ENCODE measurements at places on chromosomes 1 and 21.

DNA sequence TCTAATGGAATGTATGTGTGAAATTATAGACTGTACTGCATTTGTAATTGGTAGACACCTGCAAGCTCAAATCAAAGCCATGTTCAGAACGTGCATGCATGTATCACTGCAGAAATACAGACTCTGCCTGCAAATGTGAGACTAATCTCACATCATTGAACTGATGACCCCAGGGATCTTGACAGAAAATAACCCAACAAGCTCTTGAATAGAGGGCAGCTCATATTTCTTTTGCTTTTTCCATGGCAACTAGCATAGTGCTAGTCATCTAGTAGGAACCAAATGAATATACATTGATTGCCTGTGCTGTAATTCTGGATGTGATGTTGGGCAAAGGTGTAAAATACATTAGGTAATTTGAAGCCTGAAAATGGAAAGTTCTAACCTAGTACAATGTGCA lies 62.4 kb downstream of the PTPRC start:
- no peak for DNase-seq

GRCh38 chr1:203117611-203118575 lies 9.6 kb upstream of the ADORA1 start:
- no peak for DNase-seq

GRCh38 chr1:199959033-199959774 lies 68.3 kb upstream of the NR5A2 start:
- DNase-seq, result no peak

GRCh38 chr1:242128951-242129502 lies 130.1 kb upstream of the MAP1LC3C start:
- no peak for DNase-seq

DNA sequence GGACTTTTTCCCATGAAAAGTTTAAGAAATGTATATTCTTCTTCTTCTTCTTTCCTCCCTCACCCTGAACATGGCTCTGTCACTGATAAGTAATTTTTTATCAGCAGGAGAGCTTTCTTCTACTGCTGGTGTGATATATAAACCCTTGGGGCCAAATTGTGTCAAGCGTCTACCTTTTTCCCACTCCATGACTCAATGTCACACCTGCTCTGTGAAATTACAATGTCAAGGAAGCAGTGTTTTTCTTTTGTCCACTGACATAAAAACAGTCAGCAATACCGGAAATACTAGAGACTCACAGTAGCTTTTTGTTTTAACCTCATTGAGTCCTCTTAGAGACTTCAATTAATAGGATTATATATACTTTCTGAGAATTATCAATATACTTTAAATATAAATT lies 416.2 kb upstream of the ADGRL4 start:
- DNase-seq, result no peak

- DNase-seq, result peak; percentile 3
These were observed 18.5 kb downstream of the PLA2G2D start for GRCh38 chr1:20100632-20101355.

- no peak for DNase-seq
These were observed 73.4 kb downstream of the GALNT2 start for GRCh38 chr1:230140221-230141020.

DNA sequence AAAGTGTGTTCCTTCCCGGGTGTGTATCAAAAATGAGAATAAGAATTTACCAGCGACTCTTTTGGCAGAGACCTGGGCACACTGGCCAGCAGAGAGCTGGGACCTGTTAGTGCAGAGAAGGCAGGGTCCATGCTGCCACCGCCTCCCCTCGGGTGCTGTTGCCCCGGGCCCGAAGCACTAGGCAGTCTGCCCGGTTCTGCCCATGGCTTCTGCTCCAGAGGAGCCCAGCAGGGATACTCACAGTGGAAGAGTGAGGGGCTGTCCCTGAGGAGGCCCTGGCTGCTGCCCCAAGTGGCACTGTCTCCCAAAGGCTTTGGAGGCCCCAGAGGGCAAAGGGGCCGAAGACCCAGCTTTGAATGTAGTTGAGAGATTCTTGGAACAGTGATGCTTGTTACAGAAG lies 80.5 kb downstream of the MIS18A start:
- DNase-seq, result no peak

DNA sequence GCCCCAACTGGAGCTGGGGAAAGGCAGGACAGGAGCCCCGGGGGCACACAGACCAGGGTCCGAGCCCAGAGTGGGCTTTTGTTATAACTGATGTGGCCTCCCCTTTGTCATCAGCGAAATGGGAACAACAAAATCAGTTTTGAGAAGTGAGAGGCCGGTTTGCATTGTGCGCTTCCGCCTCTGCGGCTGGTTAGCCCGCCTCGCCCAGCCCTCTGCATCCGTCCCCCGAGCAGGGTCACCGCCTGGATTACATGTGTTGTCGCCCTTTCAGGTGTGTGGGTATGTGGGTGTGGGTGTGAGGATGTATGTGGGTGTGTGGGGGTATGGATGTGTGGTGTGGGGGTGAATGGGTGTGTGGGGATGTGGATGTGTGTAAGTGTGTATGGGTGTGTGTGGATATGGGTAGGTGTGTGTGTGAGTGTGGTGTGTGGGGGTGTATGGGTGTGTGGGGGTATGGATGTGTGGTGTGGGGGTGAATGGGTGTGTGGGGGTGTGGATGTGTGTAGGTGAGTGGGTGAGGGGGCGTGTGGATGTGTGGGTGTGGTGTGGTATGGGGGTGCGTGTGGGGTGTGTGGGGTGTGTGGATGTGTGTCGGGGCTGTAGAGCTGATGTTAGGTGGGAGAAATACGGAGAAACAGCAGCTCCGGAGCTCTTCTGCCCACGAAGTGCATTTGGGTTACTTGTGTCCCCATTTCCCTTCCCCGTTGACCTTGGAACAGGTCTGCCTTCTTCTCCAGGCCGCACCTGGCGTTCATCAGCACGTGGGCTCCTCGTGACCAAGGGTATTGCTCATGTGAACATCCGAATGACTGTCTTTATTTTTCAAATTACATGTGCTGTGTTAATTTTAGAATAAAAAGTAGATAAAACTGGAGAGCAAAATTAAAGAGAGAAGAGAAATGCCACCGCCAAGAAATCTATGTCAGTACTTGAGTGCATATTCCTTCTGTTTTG lies 67.6 kb downstream of the FHAD1 start:
- no peak for DNase-seq

DNA sequence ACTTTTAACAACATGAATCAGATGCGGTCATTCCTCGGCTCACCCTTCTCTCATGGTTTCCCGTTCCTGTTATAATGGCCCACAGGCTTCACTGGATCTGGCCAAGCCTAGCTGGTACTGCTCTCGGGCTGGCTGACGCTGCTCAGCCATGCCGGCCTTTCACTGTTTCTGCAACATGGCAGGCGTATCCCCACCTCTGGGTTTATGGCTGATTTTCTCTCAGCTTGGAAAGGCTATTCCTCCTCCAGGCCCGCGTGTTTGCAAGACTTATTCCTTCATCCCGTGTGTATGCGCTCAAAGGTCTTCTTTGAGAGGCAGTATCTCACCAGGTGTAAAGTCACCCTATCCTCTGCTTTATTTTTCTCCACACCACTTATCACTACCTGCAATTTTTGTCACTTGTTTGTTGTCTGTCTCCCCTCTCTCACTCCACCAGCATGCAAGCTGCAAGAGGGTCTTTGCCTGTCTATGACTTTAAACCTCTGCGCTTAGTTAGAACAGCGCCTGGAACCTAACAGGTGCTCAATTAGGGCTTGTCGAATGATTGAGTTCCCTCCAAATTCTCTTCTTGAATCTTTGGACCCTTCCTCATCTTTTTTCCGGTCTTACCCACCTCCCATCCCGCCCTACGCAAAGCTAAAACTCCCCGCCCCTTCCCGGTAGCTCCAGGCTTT lies 491 bp upstream of the RAP1A start:
- DNase-seq, result no peak

DNA sequence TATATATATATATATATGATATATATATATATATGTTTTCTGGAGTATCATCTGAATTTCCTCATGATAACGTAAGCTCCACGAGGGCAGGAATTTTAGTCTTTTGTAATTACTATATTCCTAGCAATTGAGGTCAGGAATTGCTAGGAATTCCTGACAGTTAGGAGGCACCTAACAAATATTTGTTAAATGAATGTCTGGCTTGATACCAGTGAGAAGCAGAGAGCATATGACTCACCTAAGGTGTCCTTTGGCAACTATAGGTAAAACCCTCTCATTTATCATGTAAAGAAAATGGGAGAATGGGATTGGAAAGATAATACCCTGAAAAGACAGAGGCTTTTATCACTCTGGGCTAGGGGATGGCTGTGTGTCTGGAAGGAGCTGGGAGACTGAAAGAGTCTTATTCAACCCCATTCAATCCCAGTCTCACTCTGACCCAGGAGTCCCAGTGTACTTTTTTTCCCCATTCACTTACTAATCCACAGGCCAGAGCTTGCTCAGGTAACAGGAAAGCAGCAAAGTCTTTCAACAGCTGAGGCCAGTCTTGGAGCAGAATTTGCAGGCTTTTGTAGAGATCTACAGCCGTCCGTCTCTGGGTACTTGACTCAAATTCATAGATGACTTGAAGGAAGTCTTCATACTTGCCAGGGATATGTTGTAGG lies 71.2 kb downstream of the DAP3 start:
- DNase-seq, result no peak

GRCh38 chr1:111232134-111232533 lies 4.6 kb downstream of the CHI3L2 start:
- DNase-seq, result no peak

DNA sequence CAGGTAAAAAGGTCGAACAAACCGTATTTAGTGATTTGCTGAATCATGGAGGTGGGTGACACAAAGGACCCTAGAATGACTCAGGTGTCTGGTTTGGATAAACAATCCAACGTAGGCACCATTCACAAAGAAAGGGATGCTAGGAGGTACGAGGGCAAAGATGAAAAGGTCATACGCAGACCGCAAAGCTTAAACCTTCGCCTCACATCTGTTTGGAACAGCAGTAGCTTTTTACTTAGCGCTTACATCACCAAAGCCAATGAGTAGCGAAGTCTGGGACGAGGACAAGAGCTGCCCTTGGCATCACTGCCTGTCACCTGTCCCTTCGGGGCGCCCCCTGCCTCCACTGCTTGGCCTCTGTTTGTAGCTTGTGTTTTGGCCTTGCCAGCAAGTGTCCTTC lies 350.2 kb downstream of the SMYD3 start:
- no peak for DNase-seq

DNA sequence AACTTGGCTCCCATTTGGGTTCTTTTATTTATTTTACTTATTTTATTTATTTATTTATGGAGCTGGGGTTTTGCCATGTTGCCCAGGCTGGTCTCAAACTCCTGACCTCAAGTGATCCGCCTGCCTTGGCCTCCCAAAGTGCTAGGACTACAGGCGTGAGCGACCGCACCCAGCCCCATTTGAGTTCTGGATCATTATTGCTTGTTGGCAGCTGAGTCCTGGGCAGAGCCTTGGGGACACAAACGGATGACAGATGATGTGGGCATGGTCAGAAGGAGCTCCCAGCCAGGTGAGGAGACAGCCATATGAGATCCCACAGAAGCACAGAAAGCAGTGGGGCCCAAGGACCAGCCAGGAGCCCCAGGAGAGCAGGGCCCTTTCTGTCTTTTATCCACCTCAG lies 254.0 kb downstream of the MATN1 start:
- DNase-seq, result no peak

DNA sequence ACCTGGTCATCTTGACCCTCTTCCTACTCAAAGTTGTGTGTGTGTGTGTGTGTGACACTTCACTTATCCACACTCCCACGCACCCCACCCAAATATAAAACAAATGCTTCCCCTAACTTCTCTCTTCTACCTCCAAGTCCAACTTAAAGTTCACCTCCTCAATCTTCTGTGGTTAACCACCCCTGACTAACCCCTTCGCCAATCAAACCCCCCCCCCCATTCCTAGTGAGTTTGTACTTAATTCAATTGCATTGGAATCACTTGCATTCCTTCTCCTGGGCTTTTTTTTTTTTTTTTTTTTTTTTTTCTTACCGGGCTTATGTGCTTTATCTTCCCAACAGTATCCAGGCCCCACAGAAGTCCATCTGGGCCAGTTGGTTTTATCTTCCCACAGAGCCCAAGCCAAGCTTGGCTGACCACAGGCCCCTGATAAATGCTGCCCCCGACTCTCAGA lies 78.4 kb downstream of the CD58 start:
- no peak for DNase-seq

GRCh38 chr1:17950728-17951127 lies 156.9 kb upstream of the IGSF21 start:
- no peak for DNase-seq

- DNase-seq, result no peak
These were observed 144.0 kb upstream of the PLXNA2 start for GRCh38 chr1:208387908-208388811.

GRCh38 chr1:33242652-33243051 lies 13.6 kb upstream of the ZNF362 start:
- no peak for DNase-seq

- DNase-seq, result no peak
These were observed 452.2 kb downstream of the LTN1 start for GRCh38 chr21:28540514-28540913.

GRCh38 chr1:41381692-41382479 lies 20.7 kb downstream of the FOXO6 start:
- no peak for DNase-seq

- no peak for DNase-seq
These were observed 43.8 kb upstream of the PBX1 start for GRCh38 chr1:164515231-164515630.

- no peak for DNase-seq
These were observed 73.7 kb downstream of the LRRC8C start for GRCh38 chr1:89706700-89707012.

- DNase-seq, result no peak
These were observed 172.9 kb upstream of the HOOK1 start for GRCh38 chr1:59641836-59642235.

DNA sequence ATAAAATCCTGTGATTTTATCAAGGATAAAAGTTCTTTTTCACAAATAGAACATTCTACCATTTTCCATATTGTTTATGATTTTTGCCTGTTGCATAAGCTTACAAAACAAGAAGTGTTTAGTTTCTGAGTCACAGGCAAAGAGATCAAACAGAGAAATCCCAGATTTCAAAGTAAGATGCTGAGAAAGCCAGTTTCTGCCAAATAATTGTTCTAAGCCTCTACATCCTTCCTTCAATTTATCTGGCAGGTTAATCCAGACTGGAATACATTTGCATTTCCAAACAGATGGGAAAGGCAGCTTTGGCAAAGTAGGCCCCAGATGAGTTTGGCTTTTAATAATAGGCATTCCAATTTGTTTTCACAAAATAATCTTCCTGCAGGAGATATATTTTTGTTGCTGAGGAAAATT lies 2.5 kb downstream of the SLC1A7 start:
- no peak for DNase-seq

- DNase-seq, result no peak
These were observed 192.6 kb downstream of the NFIA start for GRCh38 chr1:61274939-61275338.

- DNase-seq, result no peak
These were observed 16.7 kb downstream of the LPAR3 start for GRCh38 chr1:84876353-84876752.

- no peak for DNase-seq
These were observed 54.1 kb upstream of the NCAM2 start for GRCh38 chr21:20944139-20944538.

- no peak for DNase-seq
These were observed 24.9 kb downstream of the HMCN1 start for GRCh38 chr1:185759061-185759460.

DNA sequence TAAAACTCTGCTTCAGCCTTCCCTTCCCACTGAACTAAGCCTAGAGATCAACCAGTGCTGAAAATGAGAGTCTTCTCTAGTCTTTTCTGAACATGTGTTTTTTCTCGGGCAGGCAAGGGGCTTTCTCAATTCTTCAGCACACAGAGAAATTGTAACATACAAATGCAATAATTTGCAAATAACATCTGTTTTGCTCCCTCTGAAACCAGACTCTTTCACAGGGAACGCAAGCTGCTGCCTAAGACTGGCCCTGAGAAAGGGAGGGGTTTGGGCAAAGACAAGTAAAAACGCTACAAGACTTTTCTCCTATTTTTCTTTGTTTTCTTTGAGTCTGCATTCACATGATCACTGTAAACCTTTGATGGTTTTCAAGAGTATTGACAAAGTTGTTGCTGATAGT lies 39.6 kb upstream of the VN1R5 start:
- DNase-seq, result no peak
